Smooth muscle cell of bladder (primary cell): ENCODE measurements at places on chromosomes 11 and 22. TPM values are rescaled to one million over a fixed set of nuclear protein-coding genes. Genes with fewer than 3 reads are reported as not detected.

The OR8G1 gene
- total RNA-seq = not detected in 2 replicates

The NRIP3 gene
- 7.0 and 8.0 TPM in 2 replicates for total RNA-seq

The PRR33 gene
- total RNA-seq = not detected in 2 replicates

The HBB gene
- not detected in 2 replicates for total RNA-seq

The GRIK4 gene
- total RNA-seq = 0.09 and 0.14 TPM in 2 replicates

The GDPD4 gene
- total RNA-seq = not detected in 2 replicates

The RNF141 gene
- total RNA-seq = 31.1 and 35.8 TPM in 2 replicates

The OR10V1 gene
- total RNA-seq = not detected in 2 replicates

The DGAT2 gene
- 4.4 and 4.8 TPM in 2 replicates for total RNA-seq

The PLEKHB1 gene
- 0.74 and 0.85 TPM in 2 replicates for total RNA-seq

The ISX gene
- not detected in 2 replicates for total RNA-seq

The SLC29A2 gene
- total RNA-seq = 0.09 and 0.14 TPM in 2 replicates

The ANO9 gene
- not detected in 2 replicates for total RNA-seq

The RAB39A gene
- not detected in 2 replicates for total RNA-seq

The CDHR5 gene
- total RNA-seq = not detected in 2 replicates
